ENCODE measurements at places on chromosomes 3 and 15.

DNA sequence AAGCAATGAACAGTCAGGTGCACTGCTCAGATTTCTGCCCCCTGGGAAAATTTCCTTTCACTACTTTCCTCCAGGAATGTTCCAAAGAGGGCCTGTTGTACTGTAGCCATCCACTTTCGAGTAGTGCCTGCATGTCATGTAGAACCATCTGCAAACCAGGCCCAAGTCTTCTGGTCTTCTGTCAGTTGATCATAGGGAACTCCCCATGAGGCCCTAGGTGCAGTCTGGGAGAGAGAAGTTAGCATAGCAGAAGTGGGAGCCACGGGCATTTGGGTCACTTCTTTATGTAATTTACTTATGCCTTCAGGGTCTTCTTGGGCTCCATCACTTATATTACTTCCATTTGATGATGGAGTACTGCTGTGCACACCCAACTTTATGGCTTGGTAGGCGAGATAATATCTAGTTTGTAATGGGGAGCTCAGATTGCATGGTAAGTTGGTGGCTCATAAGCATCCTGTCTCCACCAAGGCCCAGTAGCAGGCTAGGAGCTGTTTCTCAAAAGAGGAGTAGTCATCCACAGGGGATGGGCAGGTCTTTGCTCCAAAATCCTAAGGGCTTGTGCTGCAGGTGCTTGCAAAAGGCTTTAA, 151.4 kb downstream of the NFKBIZ start:
- no peak for DNase-seq

DNA sequence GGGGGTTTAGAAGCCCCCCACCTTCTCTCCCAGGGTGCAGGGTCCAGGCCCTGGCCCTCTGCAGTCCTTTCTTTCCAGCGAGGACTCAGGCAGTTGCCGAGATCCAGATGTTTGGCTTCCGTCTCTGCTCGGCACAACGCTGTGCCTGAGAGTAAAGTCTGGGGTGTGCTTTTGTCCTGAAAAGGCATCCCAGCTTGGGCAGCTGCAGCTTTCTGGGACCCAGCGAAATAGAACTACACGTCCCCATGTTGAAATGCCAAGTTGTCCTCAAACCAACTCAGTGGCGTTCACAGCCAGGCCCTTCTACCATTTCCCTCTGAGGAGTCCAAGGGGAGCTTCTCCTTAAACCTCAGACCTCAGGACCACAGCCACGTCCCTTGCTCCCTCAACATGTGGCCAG, 23.1 kb downstream of the FGD5 start:
- no peak for DNase-seq

DNA sequence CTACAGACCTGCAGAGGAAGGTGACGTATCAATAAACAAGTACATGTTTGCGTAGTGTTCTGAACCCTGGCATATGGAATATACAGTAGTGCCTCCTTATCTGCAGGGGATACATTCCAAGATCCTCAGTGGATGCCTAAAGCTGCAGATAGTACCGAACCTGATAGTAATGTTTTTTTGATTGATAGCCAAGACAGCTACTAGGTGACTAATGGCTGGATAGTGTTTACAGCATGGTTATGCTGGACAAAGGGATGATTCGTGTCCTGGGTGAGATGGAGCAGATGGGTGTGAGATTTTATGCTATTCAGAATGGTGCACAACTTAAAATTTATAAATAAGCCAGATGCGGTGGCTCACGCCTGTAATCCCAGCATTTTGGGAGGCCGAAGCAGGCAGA, 55.8 kb upstream of the IGF2BP2 start:
- no peak for DNase-seq

- DNase-seq = no peak
These were observed 512.3 kb upstream of the MDFIC2 start for GRCh38 chr3:70824773-70825172.

GRCh38 chr3:13828501-13829265, 51.2 kb downstream of the WNT7A start:
- no peak for DNase-seq

- no peak for DNase-seq
These were observed 277.5 kb upstream of the TBL1XR1 start for GRCh38 chr3:177474652-177475355.

DNA sequence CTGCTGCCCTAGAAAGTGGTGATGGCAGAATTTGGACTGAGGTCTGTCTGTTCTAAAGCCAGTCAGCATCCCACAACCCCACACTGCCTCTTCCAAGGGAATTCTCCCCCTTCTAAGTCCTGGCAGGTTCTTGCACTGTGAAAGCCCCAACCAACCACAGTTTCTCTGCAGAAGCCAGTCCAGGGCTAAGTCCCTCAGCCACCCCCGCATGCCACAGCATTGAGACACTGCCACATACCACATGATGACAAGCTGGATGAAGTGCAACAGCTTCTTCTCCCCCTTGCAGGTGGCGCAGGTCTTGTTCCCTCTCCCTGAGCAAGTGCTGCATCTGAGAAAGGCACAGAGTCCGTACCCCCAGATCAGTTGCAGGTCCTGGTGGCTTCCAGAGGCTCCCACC, 18.6 kb downstream of the SSUH2 start:
- no peak for DNase-seq

GRCh38 chr3:176839901-176840300, 357.4 kb downstream of the TBL1XR1 start:
- DNase-seq = no peak

DNA sequence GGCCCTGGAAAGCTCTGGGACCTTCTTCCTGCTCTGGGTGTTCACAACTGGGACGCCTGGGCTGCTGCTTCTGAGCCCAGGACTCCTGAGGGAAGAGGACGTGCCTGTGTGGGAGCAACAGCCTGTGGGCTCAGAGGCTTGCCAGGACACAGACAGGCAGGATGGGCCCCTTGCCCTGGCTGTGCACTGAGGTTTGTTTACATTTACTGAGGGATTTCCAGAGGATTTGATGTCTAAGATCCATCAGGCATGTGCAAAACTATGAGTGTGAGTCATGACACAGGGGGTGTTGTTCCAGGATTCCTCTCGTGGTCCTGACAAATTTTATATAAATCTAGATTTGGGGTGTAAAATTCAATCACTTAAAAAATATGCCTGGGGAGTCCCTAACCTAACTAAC, 10.6 kb downstream of the CCR9 start:
- no peak for DNase-seq

DNA sequence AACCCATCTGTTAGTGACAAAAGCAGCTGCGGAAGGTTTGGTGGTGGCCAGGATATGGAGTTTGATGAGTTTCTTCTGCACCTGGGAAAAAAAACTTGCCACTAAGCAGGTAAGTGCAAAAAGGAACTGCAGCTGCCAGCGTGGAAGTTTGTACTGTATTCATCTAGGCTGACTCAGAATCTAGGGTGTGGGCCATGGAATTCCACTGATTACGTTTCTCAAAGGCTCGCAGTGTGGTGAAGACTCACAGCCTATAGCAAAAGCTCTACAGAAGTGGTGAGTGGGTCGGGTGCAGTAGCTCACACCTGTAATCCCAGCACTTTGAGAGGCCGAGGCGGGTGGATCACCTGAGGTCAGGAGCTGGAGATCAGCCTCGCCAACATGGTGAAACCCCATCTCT, 334.6 kb upstream of the GRM7 start:
- DNase-seq = no peak

DNA sequence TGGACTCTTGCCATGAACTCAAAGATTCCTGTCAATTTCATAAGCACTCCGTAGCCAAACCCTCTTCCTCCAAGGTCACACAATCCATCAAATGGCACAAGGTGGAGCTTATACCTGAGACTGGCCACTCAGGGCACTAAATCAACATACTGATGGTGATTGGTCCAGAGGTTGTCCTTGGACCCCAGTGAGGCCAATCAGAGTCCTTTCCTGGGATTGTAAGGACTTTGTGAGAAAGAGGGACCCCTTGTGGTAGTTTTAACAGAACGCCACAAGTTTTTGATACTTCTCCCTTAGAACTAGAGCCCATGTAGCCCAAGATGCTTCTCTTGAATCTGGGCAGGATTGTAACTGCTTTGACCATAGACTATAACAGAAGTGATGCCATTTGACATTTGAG, 44.4 kb upstream of the LARS2 start:
- no peak for DNase-seq

GRCh38 chr15:90904746-90905145, 1.6 kb downstream of the MAN2A2 start:
- DNase-seq = no peak

DNA sequence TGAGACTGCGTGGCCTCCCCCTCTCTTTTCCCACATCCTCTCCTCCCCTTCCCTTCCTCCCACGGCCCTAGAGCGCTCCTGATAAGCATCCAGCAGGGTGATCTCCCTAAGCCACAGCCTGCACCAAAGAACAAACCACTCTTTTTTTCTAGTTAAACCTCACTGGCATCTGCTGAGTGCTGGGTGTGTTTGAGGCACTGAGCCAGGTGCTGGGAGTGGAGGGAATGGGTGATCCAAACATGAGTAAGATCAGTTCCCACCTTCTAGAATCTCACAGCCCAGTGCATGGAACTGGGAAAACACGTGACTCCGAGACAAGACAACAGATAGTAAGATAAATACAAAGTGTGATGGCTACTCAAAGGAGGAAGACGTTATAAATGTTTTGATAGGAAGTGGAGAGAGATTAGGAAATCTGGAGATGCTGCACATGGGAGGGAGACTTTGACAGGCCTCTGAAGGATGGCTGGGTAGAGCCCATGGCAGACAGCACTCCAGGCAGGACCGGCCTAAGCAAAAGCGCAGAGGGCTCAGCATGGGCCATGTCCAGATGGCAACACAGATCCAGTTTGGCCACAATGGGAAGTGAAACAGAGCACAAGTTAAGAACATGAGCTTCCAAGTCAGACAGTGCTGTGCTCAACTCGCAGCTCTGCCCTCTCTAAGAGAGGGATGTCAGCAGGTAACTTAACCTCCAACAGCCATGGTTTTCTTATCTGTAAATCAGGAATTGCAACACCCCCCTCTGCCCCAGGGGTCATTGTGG, 55.6 kb downstream of the CCR3 start:
- DNase-seq = no peak

DNA sequence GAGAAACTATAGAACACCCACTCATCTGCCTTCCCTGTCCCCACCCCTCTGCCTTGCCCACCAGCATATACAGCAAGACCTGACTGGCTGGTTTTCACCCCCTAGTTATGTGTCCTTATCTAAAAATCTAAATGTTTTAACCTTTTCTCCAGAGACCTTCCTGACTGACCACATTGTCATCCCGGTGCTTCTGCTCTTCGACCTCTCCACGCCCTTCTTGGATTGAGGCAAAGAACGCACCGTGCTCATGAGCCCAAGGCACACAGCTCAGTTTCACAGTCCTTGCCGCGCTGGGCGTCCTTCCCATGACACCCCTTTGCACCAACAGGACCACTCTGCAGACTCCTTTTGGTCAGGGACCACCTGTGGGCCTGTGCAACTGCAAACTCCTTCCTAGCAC, 62.7 kb downstream of the B3GNT5 start:
- DNase-seq = no peak

DNA sequence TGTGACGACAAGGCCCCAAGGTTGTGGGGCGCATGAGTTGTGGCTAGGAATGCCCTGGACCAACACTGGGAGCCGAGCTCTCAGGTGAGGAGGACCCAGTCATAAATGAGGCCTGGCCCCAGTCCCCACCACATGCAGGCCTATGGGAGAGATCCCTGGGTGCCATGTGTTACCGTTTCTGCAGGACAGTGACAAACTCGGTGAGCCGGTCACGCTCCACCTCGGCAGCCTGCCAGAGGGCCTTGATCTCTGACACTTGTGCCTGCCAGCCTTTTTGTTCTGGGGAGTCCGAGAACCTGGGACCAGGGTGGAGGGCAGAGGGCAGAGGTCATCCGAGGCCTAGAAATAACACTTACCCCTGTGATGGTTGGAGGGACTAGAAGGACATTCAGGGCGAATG, 27.7 kb upstream of the HHATL start:
- no peak for DNase-seq

GRCh38 chr3:15601046-15601398, 347 bp downstream of the HACL1 start:
- no peak for DNase-seq

DNA sequence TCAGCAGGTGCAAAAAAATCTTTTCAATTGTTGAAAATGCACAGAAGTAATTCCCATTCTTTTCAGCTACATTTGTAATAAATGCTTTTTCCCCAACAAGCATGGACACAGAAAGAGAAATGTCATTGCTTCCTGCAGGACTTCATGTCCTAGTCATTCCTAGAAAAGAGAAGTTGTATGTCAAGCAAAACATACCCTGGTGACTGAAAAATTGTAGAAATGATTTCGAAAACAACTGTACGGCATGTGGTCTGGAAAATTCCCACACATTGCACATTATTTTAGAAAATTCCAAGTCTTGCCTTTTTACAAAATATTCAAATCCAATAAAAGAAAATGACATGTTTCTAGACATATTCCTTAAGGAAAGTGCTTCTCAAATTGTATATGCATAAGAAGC, 50.4 kb upstream of the ALCAM start:
- DNase-seq = no peak

GRCh38 chr3:122942937-122943827, 84.4 kb downstream of the SEMA5B start:
- DNase-seq = peak; percentile 41

GRCh38 chr15:50275908-50276307, 10.4 kb upstream of the HDC start:
- DNase-seq = no peak

- DNase-seq = no peak
These were observed 298.5 kb downstream of the DIPK2A start for GRCh38 chr3:144270100-144270499.

- DNase-seq = no peak
These were observed 42.7 kb downstream of the HDGFL3 start for GRCh38 chr15:83164771-83165404.

- DNase-seq = no peak
These were observed 90.5 kb downstream of the MINAR1 start for GRCh38 chr15:79522656-79523055.

DNA sequence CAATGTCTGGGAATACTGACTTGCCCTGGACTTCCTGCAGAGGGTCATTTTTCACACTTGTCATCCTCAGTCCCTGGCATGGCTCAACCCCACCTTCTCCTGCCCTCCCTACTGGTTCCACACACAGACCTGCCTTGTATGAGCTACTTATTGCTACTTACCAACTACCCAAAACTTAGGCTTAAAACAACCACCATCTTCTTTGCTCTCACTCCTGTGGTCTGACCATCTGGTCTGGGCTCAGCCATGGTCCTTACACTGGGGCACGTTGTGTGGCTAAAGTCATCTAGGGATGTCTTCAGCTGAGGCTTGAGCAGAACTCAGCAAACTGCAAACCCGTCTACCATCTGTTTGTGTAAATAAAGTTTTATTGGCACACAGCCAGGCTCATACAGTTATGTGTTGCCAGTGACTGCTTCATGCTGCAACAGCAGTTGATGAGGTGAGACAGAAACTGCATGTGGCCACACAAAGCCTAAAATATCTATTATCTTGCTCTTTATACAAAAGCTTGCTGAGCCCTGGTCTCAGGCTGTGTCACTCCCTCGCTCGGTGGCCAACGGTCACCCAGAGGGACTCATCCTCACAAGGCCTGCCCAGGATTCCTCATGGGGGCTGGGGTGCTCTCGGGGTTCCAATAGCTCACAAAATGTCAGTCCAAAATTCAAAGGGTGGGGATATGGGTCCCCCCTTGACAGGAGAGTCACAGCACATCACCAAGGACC, 43.5 kb downstream of the KLF15 start:
- DNase-seq = no peak

Measured in thoracic aorta (tissue), 2 donors.